AG10803 (cell line): ENCODE measurements at places on chromosomes 7 and 10.
A peak's percentile ranks its signal among the peaks of the same experiment; 100 is the strongest.

GRCh38 chr7:48636391-48637015 lies 287.8 kb upstream of the CDC14C start:
- no peak for DNase-seq

GRCh38 chr10:113411456-113411855 lies 141.4 kb upstream of the HABP2 start:
- DNase-seq, result no peak

GRCh38 chr10:11462071-11462470 lies 149.4 kb downstream of the USP6NL start:
- no peak for DNase-seq

DNA sequence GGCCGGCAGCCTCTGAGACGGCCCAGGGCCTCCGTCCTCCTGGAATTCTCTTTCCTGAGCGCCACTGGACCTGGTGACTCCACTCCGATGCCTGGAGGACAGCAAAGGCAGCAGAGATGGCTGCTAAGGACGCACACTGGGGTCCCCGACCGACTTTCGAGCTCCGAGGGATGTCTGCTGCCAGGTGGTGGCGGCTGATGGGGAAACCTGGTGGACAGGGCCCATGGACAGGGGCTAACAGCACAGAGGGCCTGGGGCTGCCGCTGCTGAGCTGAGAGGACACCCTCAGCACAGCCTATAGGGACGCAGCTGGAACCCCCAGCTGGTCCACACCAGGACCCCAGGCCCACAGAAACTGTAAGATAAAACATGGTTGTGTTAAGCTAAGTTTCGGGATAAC lies 366.3 kb downstream of the DNAJB6 start:
- DNase-seq, result no peak

- peak; percentile 11 for DNase-seq
These were observed 42.0 kb upstream of the RHOBTB1 start for GRCh38 chr10:60985951-60986350.

- no peak for DNase-seq
These were observed 78.2 kb downstream of the CCSER2 start for GRCh38 chr10:84406561-84406960.

DNA sequence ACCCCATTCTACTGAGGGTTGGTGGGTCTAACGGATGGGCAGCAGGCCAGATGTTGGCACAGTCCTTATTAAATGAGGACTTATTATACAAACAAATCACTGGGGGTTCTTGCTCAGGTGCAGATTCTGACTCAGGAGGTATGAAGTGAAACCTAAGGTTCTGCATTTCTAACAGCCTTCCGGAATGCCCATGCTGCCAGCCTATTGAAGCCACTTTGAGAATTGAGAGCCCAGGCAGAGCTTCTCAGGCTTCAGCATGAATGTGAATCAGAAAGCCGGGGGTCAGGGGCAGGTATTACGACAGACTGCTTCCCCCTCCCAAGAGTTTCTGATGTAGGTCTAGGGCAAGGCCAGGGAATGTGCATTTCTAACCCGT lies 34.1 kb upstream of the NPFFR1 start:
- no peak for DNase-seq

DNA sequence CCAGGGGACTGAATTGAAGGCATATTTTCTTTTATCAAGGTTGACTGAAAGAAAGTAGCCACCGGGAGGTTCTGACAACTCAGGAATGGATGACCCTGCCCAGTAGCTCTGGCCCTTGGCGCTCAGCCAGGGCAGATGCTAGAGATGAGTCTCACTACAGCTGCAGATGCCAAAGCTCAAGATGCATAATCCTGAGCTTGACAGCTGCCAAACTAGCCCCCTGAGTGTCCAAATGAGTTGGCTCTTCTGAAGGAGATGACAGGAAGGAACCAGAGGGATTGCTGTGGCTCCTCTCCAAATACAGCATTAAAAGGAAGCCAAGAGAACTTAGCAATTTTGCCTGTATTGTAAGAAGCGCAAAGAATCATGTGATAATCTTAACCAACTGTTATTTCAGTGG lies 78.4 kb downstream of the NXPH1 start:
- DNase-seq, result no peak

GRCh38 chr7:132394283-132395198 lies 181.7 kb downstream of the PLXNA4 start:
- peak; percentile 23 for DNase-seq

- DNase-seq, result no peak
These were observed 7.9 kb downstream of the CALML5 start for GRCh38 chr10:5491477-5491876.

- no peak for DNase-seq
These were observed 243.2 kb downstream of the SNX10 start for GRCh38 chr7:26534649-26535482.

- DNase-seq, result no peak
These were observed 25.8 kb upstream of the GPR141 start for GRCh38 chr7:37657816-37658215.

DNA sequence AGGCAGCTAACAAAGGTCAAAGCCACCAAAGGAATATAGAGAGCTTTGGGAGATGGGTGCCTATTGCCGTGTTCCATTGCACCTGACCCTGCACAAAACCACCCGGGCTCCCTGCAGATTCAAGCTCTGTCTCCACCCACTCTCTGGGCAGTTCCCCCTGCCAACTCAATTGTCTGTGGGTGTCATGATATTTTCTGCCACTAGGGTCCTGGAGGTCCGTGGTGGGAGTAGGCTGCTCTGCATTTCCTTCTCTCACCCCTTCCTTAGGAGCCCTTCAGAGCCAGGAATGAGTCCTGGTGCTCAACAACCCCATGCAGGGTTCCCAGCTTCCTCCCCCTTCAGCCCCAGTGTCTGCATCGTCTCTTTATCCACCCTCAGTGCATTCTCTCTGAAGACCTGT lies 34.1 kb downstream of the PNLIPRP2 start:
- DNase-seq, result no peak

- no peak for DNase-seq
These were observed 1.7 kb upstream of the ANKRD22 start for GRCh38 chr10:88853155-88853881.

GRCh38 chr7:100563809-100564400 lies 9.8 kb downstream of the SAP25 start:
- DNase-seq, result peak; percentile 67

DNA sequence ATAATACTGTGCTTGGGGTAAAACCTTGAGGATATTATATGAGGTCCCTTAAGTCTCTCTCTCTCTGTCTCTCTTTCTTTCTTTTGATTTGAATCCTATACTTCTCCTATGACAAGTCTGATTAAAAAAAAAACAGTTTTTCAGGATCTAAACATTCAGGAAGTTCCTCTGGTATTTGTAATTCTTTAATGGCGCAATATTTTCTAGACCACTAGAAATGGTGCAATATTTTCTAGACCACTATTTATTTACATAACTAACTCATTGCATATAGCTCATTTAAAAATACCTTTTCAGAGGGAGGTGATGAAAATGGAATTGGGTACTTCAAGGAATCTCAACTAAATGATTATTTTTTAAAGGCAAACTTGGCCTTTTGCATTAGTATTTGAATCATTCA lies 1235.3 kb downstream of the GATA3 start:
- DNase-seq, result peak; percentile 3

DNA sequence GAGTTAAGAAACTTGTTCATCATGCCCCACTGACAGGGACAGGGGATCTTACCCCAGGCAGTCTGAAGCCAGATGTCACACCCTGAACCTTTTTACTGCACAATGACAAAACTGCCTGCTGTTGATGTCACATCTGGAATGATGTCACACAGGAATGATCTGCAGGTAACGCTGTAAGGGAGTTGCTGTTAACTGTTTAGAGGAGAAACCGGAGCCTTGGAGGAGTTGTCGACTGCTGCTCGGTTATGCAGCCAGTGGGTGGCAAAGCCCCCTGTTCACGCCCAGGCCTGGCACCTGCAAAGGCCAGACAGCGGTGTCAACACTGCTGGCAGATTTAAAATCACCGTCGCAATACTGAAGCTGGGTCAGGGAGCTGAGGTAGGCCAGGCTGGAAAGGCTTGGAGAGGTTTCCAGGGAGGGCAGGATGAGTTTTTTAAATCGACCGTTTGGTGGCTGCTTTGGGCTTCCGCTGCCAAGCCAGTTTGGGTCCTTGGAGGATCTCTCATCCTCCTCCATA lies 10.0 kb upstream of the SLIT1 start:
- DNase-seq, result no peak

- peak; percentile 82 for DNase-seq
These were observed 28.9 kb downstream of the BAG3 start for GRCh38 chr10:119680050-119680449.

DNA sequence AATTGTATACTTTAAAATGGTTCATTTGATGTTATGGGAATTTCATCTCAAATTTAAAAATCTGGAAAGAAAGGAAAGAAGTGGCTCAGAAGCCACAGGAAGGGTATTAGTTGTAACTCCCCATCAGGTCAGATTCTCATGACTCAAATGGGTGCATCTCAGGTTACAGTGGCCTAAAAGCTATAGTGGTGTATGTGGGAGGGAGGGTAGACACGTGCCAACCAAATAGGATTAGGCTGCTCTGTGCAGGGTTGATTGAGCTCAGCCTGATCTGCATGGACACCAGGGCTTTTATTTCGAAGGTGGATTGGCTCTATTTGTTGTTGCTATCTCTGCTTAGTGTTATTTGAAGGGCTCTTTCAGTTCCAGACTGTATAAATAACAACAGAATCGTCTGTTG lies 121.5 kb upstream of the PRR15 start:
- no peak for DNase-seq

- DNase-seq, result peak; percentile 4
These were observed 149.8 kb downstream of the DOCK4 start for GRCh38 chr7:112056409-112056808.
